ENCODE measurements at places on chromosomes 2 and 18.

GRCh38 chr18:48468151-48468550 lies 59.0 kb upstream of the ZBTB7C start:
- DNase-seq, result no peak

- no peak for DNase-seq
These were observed 619.9 kb downstream of the ZEB2 start for GRCh38 chr2:143899987-143900386.

GRCh38 chr2:191864628-191865374 lies 17.9 kb upstream of the CAVIN2 start:
- peak; percentile 54 for DNase-seq

GRCh38 chr2:64839844-64840243 lies 149.4 kb upstream of the SLC1A4 start:
- DNase-seq, result no peak

DNA sequence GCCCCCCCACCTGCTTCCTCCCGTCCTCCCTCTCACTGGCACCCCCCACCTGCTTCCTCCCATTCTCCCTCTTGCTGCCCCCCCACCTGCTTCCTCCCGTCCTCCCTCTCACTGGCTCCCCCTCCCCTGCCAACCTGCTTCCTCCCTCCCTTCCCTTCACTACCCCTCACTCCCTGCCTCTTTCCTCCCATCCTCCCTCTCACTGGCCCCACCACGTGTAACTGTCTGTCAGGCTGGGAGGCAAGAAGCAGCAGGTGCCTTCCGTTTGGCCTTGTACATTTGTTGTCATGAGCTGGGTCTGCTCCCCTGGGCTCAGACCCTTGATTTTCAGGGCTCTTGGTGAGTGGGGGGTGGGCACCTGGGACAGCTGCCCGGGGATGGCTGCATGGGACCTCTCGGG lies 19.1 kb downstream of the RTP5 start:
- DNase-seq, result no peak

GRCh38 chr2:160289126-160289525 lies 89.1 kb upstream of the ITGB6 start:
- no peak for DNase-seq

DNA sequence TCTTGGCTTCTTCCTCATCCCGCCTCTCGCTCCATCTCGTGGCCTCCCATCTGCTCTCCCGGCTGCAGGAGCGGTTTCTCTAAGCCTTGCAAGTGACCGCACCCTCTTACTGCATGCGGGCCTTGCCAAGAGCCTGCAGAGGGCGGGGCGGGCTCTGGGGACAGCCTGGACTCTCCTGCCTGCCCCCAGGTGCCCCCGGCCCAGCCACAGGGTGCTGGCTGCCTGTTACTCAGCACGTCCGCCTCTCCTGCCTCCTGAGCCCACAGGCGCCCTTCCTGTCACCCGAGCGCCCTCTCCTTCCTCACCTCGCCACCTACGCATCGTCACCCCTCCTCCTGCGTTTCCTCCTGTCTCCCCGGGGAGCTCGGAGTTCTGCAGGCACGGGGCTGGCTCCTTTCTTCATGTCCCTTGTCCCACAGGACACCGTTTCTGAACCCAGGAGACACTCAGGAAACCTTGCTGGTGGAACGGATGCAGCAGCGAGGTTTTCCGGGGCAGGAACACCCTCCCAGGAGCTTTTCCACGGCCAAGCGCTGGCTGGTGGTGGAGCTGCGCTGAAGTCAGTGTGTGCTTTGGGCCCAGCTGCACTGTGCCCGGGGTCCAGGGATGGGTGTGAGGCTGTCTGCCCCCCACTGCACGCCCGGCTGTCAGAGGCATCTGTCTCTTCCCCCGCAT lies 28.5 kb downstream of the HPCAL1 start:
- peak; percentile 44 for DNase-seq

- DNase-seq, result no peak
These were observed 621.7 kb upstream of the ACVR2A start for GRCh38 chr2:147223119-147223518.

GRCh38 chr2:169895294-169895985 lies 68.2 kb downstream of the UBR3 start:
- peak; percentile 30 for DNase-seq

DNA sequence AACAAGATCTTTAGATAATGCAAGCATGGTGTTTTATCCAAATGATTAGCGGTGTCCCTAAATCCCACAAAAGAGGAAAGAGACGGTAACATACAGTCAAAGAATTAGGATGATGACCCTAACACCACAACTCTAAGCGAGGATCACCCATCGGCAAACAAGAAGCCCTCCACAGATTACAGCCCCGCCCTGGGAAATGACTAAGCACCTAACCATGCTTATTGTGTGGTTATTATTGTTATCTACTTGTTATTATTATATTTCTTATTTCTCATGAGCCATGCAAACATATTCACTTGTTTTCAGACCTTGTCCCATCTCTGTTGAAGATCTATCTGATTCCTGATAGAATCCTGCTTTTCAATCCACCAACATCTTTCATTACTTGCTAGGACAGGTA lies 651.3 kb downstream of the NYAP2 start:
- peak; percentile 23 for DNase-seq

DNA sequence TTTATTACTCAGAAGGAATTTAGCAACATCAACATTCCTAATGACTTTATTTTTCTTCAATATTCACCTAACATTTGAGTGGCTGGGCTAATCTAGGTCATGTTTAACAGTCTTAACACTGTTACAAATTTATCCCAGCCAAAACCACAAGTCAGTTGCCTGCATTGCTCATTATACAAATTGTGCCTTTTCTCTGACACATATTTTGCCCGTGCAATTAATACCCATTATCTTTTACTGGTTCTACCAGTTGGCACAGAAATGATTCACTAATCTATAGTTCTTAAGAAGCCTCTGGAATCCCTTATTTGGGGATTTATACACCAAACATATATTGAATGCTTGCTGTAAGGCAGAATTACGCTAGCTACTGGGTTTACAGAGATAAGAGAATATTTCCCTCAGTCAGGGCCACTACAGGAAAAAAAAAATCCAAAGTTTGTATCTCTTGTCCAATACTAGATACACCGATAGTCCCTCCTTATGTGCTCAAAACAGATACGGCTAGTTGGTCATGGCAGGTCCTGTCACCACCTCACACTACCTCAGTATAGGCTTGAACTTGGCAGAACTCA lies 46.3 kb downstream of the ZCCHC2 start:
- DNase-seq, result no peak

DNA sequence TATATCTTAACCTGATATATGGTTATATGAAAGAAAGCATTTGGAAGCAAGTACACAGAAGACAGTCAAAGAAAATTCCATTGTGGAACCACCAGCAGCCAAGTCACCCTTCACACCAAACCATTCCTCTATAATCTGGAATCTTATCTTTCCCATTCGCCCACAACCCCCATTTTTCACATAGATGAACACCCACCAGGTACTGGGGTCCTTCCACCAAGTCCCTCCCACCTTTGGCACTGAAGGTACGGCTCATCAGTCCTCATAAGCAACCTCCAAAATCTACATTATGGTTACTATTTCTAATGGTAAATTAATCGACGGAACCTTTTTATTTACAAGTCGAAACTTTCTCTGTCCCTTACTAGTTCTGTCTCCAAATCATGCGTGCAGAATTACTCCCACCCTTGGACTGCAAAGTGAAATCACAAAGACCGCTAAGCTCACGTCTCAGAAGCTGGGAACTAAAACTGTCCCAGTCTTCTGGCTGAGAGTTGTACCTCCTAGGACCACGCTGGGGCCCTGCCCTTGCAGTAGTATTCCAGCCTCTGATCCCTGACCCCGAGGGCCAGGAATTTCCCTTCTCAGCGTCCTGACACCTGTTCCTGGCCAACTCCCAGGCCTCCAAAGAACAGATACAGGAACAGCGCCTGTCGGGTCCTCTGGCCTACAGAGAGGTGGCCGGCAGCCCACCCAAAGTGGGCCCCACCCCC lies 702 bp downstream of the OLA1 start:
- DNase-seq, result peak; percentile 24

GRCh38 chr2:223937535-223937934 lies 7.6 kb downstream of the WDFY1 start:
- no peak for DNase-seq

DNA sequence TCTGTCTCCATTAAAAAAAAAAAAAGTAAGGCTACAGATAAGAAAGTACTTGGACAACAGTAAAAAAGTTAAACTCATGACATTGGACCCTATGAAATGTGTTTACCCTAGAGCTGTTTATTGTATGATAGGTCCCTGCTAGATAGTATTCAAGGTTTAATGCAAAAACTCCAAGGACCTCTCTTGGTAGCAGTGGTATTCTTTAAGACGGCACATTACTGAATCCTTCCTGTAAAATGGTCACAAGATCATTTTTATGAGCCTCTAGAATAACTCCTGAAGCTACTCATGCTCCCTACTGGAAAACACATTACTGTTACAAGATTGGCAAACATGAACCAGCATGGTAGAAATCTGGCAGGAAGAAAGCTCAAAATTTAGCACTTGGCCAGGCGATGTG lies 38.8 kb downstream of the GALM start:
- DNase-seq, result no peak

DNA sequence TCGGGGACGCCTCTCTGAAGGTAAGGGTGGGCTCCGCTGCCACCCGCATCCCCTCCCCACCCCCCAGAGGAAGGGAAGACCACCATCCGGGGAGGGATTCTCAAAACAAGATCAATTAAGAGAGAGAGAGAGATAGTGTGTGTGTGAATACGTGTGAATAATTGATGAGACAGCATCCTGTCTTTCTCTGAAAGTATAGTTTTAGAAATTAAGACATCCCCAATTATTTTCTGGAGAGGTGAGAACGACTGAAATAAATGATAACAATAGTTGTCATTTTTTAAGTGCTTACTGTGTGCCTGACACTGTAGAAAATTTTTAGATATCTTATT lies 751 bp downstream of the IL18R1 start:
- no peak for DNase-seq

DNA sequence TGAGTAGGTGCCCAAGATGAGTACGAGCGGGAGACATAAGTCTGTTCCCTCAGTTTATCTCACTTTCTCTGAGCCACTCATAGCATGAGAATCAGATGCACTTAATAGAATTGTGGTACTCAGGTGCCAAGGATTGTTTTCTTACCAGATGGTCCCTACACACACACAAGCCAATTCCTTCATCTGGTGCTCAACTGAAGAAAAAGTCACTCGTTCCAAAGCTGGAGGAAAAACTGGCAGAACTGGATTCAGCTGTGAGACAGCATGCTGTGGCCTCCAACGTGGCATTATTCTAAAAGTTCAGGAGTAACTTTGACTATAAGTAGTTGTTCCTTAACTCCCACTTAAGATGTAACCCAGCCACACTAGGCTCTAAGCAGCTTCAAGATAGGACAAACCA lies 33.4 kb upstream of the ABCA12 start:
- no peak for DNase-seq

DNA sequence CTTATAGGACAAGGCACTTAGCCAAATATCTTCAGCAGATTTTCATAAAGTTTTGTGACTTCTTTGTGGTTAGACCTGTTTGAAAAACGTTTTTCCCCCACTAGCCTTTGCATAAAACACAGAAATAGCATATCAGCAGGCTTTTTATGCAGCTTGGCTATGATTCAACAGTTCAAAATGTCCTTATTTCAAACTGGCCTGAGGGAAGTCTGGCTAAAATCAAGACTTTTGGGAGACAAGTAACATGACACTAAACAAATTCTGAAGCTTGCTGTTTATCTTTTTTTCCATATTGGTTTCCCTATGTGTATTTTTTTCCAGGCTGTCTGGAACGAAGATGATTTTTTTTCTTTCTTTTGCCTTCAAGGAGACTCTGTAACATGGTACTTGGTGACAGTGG lies 95.1 kb upstream of the L3MBTL4 start:
- no peak for DNase-seq

GRCh38 chr18:72672364-72673184 lies 128.4 kb upstream of the CBLN2 start:
- DNase-seq, result peak; percentile 38

DNA sequence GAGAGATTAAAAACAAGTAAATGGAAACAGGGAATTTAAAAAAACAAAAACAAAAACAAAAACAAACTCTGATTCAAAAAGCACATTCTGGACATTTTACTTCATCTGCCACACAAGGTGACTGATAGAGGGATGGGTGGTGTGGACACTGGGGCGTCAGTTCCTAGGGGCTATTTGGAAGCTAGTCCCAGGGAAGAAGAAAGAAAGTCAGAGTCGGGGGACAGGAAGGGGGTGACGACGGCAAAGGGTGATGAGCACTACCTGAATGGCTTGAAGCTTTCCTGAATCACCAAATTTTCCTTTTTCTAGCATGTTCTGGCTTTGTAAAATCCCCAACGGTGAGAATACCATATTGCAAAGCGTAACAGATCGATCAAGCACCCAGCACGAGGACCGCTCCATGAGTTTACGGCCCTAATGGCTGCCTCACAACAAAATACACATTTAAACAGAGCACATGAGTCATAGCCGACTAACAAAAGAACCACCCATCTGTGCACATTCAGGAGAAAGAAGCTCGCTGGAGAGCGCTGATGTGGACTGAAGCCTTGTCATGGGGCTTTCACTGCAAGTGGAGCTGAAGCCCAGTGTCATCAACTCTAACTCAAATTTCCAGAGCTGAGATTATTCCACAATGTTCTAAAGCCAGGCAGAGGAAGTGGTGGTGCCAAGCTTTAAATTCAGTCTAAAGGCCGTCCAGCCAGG lies 178.9 kb downstream of the LNPK start:
- DNase-seq, result no peak

DNA sequence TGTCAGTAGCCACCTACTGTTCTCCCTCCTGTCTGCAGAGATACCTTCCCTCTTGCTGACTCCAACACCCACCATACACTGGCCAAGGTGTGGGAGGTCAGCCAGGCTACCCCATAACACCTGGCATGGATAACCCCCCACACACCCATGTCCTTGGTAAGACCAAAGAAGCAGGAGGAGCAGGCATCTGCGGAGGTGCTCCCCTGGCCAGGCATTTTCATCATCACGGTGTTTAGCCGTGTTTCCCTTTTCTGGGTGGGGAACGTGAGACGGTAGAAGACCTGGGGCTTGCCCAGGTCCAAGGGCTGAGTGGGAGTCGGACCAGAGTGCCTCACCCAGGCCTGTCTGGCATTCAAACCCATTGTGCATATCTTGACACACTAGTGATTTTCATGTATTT lies 150.3 kb downstream of the SMAD7 start:
- no peak for DNase-seq

DNA sequence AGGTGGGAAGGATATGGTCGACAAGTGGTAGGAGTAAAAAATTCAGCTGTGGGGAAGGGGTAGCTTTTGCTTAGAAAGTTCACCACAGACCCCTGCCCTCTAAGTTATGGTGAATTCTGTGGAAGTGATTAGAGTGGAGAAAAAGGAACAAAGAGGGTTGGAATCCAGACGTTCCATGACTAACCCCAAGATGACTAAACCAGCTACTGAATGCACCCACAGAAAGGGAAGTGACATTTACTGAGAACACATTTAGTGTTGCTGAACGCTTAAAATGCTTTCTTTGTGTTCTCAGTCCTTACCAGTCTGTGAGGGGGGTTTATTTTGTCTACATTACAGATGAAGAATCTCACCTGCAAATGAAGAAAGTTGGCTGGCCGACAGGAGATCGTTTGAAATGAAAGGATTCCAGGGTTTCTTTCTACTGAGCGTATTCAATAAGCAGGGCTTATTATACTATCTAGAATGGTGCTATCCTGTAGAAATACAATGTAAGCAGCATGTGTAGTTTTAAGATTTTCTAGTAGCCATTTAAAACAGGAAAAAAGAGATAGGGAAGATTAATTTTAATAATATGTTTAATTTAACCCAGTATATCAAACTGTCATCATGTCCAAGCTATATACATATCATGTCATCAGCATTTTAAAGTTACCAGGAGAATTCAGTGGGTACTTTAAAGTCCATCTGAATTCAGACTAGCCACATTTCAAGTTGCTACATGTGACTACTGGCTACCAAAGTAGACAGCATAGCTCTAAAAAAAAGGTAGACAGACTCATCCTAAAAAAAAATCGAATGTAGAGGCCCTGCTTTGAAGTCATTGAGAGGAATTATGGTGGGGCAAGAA lies 60.1 kb downstream of the LIMS1 start:
- peak; percentile 91 for DNase-seq
